ENCODE measurements at places on chromosomes 7 and 10. TPM values are rescaled to one million over a fixed set of nuclear protein-coding genes. Genes with fewer than 3 reads are reported as not detected.

The VENTX gene
- not detected for total RNA-seq

The CDC14C gene
- not detected for total RNA-seq

The SFTPA1 gene
- total RNA-seq, result not detected

The SLC16A12 gene
- total RNA-seq, result 0.38 TPM

The WEE2 gene
- total RNA-seq, result not detected

The RAMP3 gene
- 26.1 TPM for total RNA-seq

The CPVL gene
- 9.8 TPM for total RNA-seq

The SFRP5 gene
- total RNA-seq, result 18.0 TPM

The LEP gene
- total RNA-seq, result not detected

The UBE2H gene
- 33.5 TPM for total RNA-seq

The ZNRF2 gene
- 27.2 TPM for total RNA-seq

The FOXP2 gene
- total RNA-seq, result 10.5 TPM

The SFR1 gene
- 5.1 TPM for total RNA-seq

The ACSL5 gene
- total RNA-seq, result 1,137 TPM

The VAX1 gene
- total RNA-seq, result not detected

The ASB10 gene
- not detected for total RNA-seq

The GSTO2 gene
- 9.1 TPM for total RNA-seq

The KCNIP2 gene
- 6.2 TPM for total RNA-seq

The TEX36 gene
- not detected for total RNA-seq

The DYDC2 gene
- not detected for total RNA-seq

The STAG3 gene
- 62.7 TPM for total RNA-seq

The ABHD11 gene
- total RNA-seq, result 92.4 TPM

The SRGN gene
- 19.4 TPM for total RNA-seq

The EPDR1 gene
- total RNA-seq, result 21.7 TPM

The GPR85 gene
- not detected for total RNA-seq

The NPC1L1 gene
- 0.70 TPM for total RNA-seq

The CYP3A7 gene
- not detected for total RNA-seq

The DNTT gene
- total RNA-seq, result not detected

The PPP1R3C gene
- total RNA-seq, result 4.1 TPM

The GUSB gene
- total RNA-seq, result 44.4 TPM

The STX1A gene
- total RNA-seq, result 21.9 TPM

The CADPS2 gene
- total RNA-seq, result 21.5 TPM

The TRPV6 gene
- 0.19 TPM for total RNA-seq

The BNIP3 gene
- total RNA-seq, result 26.7 TPM

The FFAR4 gene
- total RNA-seq, result 2.5 TPM

The DPP6 gene
- total RNA-seq, result not detected

The GNG11 gene
- 5.5 TPM for total RNA-seq

The NSUN5 gene
- total RNA-seq, result 27.7 TPM

The PRKAG2 gene
- 78.3 TPM for total RNA-seq

The CARD11 gene
- 7.5 TPM for total RNA-seq

The DEPP1 gene
- total RNA-seq, result 31.9 TPM

The SPDYE6 gene
- not detected for total RNA-seq

The IL15RA gene
- total RNA-seq, result 19.4 TPM

The CCM2 gene
- 23.3 TPM for total RNA-seq

The ZNF735 gene
- not detected for total RNA-seq

The PALD1 gene
- 3.8 TPM for total RNA-seq

The HTR5A gene
- total RNA-seq, result not detected

The SPDYE5 gene
- not detected for total RNA-seq

The CD36 gene
- 23.3 TPM for total RNA-seq

The GFRA1 gene
- total RNA-seq, result 21.4 TPM

The SSC4D gene
- total RNA-seq, result not detected

The GPR158 gene
- not detected for total RNA-seq

The TMEM236 gene
- 79.9 TPM for total RNA-seq

The PAPOLB gene
- total RNA-seq, result not detected

All from Peyer's patch (tissue), 4 donors.